ENCODE measurements at places on chromosomes 13 and 19.

GRCh38 chr13:37383856-37384370, 214.7 kb downstream of the POSTN start:
- DNase-seq = no peak

- DNase-seq = no peak
Measured at GRCh38 chr19:40165362-40165937, 25.8 kb upstream of the MAP3K10 start.

DNA sequence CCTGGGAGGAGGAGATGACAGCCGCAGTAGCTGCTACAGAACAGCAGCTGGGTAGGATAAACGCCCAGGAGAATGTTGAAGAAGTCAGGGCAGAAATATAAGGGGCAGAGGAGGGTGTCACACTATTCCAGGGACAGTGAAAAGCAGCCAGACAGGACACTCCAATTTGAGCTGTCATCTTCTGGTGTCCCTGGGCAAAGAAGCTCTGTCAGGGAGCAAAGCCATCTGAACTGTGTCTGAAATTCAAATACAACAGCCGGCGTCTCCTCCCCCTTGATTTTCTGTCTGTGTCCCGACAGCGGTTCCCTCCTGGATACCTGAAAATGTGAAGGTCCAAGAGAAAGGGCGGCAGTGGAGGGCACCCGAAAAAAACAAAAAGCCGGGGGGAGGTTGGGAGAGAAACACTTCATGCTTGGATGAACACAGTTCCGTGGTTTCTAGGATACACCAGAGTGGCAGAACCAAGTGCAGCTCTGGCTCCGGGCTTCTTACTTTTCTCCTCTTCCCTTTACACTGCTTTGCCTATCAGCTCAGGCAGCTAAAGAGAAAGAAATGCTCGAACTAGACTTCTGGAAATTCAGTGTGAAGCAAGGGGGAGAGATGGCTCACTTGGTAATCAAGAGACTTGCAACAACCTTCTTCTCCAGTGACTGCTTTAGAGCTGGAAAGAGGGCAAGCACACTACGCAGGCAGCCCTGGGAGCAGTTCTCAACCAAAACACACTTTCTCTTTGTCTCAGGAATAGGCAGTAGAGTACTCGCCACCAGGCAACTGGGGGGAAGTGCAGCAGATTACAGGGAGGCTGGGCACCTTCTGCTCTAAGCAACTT, 465.6 kb downstream of the ITGBL1 start:
- DNase-seq = peak; percentile 80

GRCh38 chr13:78326633-78327032, 276.7 kb downstream of the POU4F1 start:
- DNase-seq = no peak

- peak; percentile 51 for DNase-seq
Measured at GRCh38 chr13:93496985-93497673, 270.5 kb downstream of the GPC6 start.

- no peak for DNase-seq
Measured at GRCh38 chr19:8965887-8966286, 44.3 kb downstream of the MUC16 start.

DNA sequence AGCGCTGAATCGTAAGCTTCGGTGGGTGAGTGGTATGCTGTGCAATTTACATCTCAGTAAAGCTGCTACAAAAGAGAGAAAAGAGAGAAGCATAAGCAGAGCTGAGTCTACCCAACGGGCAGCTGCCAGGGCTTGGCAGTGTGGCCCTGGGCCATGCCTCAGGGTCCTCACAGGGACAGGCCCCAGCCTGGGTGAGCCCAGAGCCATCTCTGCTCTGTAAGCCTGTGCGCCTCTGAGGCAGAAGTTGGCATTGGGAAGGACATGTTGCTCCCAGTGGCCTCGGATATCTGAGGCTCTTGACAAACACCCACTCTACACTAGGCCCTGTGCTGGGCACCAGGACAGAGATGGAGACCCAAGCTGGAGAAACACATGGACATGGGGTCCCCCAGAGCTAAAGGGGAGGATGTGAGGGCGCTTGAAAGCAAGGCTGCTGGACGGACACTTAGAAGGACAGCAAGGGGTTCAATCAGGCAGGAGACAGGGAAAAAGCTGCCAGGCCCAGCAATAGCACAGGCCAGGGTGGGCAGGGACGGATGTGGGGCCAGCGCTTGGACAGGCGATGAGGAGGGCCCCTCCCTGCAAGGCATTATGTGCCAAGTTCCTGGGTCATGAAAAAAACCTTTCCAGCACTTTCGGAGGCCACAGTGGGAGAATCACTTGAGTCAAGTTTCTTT, 14.7 kb downstream of the PPP6R1 start:
- no peak for DNase-seq

DNA sequence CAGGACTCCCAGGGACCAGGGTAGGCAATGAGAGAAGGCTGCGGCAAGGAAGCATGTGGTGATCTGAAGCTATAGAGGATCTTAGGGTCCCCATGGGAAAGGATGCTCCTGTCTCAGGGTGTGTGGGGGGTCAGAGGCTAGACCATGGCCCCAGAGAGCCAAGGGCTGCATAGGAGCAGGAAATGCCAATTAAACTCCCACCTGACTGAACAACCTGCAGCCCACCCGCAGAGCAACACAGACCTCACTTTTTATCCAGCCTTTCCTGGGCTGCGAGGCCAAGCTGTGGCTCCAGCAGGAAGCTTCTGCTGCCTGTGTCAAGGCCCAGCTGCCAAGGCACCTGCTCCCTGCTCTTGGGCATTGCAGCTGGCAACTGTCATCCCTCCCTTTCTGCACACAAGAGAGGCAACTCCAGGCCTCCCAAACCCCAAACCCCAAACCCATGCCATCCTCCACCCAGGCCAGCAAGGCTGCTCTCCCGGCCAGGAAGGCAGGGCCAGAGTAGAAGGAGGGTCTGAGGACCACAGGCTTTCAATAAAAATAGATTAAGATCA, 290.1 kb downstream of the FOXO1 start:
- no peak for DNase-seq

- DNase-seq = no peak
Measured at GRCh38 chr13:94028650-94029049, 450.8 kb downstream of the DCT start.

- DNase-seq = peak; percentile 40
Measured at GRCh38 chr19:53132141-53132991, at the start of gene ZNF415. Gene ZNF415, minus strand, starts transcription at chr19:53132910. Its CDS starts 10,234 bp downstream, at chr19:53122676.

DNA sequence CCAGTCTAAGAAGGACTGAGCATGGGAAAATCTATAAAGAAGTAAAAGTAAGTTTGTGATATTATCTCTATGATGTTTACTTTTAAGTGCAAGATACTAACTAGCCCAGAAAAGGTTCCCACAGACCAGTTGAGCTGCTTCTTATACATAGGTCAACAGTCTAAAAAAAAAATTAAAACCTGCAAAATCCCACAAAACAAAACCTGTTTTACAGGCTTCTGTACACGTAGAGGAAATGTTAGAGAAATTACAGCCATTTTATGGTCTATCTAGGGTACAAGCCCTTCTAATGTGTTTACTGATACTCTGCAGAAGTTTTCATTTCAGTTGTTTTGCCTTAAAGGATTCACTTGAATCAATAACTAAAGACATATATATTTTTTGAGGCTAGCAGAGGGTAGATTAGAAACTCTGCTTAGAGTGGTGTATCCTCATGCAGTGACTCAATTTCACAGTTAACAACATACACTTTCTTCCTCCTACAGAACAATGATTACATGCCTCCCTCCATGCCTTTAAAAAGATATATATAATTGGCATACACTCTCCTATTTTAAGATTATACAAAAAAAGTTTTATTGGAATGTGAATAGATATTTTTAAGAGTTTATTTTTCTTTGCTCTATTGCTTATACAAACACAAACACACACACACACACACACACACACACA, 43.9 kb downstream of the CAB39L start:
- DNase-seq = no peak

DNA sequence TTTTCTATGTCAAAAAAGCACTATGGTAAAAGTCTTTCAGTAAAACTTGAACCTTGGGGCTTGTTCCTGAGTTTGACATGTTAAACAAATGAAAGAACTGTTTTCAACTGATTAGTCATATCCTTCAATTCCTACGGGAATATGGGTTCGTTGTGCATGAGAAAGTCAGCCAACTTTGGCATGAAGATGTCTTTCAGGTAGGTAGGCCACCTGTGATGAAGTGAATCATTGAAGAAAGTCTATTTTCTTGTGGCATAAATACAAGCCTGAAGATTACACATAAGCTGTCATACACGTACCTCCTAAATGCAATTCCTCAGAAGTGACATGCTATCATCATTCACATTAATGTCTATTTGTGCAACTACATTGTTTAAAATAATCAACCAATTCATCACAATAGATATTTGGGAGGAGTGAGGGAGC, 513.0 kb downstream of the IRS2 start:
- no peak for DNase-seq

DNA sequence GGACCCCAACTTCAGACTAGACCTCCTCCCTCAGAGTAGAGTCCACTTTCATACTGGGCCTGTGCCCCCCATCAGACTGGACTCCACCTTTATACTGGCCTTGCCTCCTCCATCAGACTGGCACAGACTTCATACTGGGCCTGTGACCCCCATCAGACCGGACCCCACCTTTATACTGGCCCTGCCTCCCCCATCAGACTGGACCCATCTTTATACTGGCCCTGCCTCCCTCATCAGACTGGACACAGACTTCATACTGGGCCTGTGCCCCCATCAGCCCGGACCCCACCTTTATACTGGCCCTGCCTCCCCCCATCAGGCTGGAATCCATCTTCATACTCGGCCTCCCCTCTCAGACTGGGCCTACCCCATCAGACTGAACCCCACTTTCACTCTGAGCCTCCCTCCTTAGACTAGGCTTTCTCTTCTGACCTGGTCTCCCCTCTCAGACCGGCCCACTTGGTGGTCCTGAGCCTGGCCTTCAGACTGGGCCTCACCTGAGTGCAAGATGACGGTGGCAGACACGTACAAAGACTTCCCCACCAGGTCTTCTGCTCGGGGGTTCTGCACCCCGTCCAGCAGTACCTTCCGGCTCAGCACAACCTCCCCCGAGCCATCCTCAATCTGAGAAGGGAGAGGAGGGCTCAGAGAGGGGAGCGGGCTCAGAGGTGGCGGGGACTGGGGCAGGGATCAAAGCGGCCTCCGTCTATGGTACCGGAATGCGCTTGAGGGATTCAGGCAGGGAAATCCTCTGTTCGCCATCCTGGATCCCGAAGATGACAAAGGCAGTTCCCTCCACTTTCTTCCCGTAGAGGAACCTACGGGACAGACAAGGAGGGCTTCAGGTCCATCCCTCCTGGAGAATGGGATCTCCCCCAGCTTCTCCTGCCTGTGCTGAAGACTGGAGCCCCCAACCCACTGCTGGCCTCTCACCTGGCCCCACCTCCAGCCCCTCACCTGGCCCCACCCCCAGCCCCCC, 7.5 kb downstream of the C3 start:
- no peak for DNase-seq

DNA sequence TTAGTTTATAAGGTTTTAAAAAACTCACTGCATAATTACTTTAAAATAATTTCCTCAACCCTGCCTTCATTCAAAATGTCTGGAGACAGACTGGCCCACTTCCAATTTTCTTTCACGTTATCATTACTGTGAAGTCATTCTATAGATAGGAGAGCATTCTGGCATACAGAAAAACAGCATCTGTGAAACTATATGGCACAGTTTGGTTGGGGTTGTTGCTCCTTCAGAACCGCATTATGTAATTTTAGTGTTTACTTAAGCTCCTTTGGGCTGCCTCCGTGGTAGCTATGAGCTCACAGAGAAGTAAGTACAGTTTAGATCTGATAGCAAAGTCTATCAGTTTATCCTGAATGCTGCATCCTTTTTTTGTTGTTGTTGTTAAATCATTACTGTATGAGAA, 104.3 kb downstream of the KCNRG start:
- DNase-seq = no peak

- no peak for DNase-seq
Measured at GRCh38 chr19:35553385-35554000, 8.1 kb downstream of the TMEM147 start.

- DNase-seq = no peak
Measured at GRCh38 chr13:50712456-50712855, 131.0 kb downstream of the DLEU7 start.
